Right cardiac atrium (tissue), 5 donors: ENCODE measurements at places on chromosomes 3 and 15. TPM values are rescaled to one million over a fixed set of nuclear protein-coding genes. Genes with fewer than 3 reads are reported as not detected.

Gene IL17RE
- 1.0 TPM for total RNA-seq

DNA sequence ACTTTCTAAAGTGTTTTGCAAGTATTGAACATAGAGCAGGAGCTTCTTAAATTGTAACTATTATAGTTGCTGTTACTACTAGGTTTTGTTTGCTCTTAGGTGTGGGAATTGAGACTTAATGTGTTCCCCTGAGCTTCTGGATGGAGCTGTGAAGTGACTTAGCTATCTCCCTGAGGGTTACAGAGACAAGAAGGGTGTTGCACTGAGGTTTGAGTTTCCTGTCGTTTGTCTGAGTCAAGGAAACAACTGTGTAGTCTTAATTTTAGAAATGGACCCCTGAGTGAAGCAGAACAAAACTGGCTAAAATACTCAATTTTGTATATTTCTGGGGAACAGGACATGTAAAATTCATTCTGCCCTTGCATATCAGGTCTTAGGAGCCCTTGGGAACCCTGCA is 20.4 kb downstream of the TTC21A start:
- no peak for DNase-seq

Gene SLC9C1
- total RNA-seq = 0.15 TPM

Gene PIK3CA
- 21.1 TPM for total RNA-seq

DNA sequence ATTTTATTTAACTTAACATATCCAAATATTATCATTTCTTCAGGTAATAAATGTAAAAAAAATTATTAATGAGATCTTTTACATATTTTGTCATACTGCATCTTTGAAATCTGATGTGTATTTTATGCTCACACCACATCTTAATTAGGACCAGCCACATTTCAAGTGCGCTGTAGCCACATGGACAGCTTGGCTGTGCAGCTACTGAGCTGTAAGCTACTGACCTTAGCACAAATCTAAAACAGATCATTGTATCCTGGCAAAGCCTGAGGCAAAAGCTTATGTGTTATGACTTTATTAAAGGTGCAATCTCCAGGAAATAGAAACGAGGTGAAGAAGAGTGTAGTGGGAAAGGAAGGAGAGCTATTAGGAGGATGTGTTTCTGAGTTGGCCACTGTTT is 126.7 kb upstream of the UBE2E2 start:
- DNase-seq = no peak
